ENCODE measurements at places on chromosomes 12 and 14. TPM values are rescaled to one million over a fixed set of nuclear protein-coding genes. Genes with fewer than 3 reads are reported as not detected.

Gene FAM90A1
- 0.43 TPM for total RNA-seq

Gene LTB4R2
- total RNA-seq: 0.82 TPM

Gene GALC
- total RNA-seq: 1.9 TPM

Gene OTOGL
- total RNA-seq: 0.32 TPM

Gene HPD
- 3.1 TPM for total RNA-seq

Gene PAH
- 0.36 TPM for total RNA-seq

Gene SERPINA1
- total RNA-seq: 27.3 TPM
